ENCODE measurements at places on chromosomes 12 and 14.

DNA sequence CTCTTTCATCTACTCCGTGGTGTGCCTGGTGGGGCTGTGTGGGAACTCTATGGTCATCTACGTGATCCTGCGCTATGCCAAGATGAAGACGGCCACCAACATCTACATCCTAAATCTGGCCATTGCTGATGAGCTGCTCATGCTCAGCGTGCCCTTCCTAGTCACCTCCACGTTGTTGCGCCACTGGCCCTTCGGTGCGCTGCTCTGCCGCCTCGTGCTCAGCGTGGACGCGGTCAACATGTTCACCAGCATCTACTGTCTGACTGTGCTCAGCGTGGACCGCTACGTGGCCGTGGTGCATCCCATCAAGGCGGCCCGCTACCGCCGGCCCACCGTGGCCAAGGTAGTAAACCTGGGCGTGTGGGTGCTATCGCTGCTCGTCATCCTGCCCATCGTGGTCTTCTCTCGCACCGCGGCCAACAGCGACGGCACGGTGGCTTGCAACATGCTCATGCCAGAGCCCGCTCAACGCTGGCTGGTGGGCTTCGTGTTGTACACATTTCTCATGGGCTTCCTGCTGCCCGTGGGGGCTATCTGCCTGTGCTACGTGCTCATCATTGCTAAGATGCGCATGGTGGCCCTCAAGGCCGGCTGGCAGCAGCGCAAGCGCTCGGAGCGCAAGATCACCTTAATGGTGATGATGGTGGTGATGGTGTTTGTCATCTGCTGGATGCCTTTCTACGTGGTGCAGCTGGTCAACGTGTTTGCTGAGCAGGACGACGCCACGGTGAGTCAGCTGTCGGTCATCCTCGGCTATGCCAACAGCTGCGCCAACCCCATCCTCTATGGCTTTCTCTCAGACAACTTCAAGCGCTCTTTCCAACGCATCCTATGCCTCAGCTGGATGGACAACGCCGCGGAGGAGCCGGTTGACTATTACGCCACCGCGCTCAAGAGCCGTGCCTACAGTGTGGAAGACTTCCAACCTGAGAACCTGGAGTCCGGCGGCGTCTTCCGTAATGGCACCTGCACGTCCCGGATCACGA is 2.2 kb downstream of the SSTR1 start:
- DNase-seq, result no peak

GRCh38 chr12:442235-442884 is 17.4 kb upstream of the B4GALNT3 start:
- peak; percentile 51 for DNase-seq

GRCh38 chr12:82803201-82803600 is 116.5 kb downstream of the TMTC2 start:
- no peak for DNase-seq

- no peak for DNase-seq
Measured at GRCh38 chr14:95891742-95892141, 15.1 kb downstream of the TUNAR start.

GRCh38 chr12:113422030-113422885 is at the start of gene SDSL:
TSS of gene SDSL (plus strand) at chr12:113422380. CDS start at chr12:113427983, 5,603 bp downstream.
- DNase-seq, result no peak

DNA sequence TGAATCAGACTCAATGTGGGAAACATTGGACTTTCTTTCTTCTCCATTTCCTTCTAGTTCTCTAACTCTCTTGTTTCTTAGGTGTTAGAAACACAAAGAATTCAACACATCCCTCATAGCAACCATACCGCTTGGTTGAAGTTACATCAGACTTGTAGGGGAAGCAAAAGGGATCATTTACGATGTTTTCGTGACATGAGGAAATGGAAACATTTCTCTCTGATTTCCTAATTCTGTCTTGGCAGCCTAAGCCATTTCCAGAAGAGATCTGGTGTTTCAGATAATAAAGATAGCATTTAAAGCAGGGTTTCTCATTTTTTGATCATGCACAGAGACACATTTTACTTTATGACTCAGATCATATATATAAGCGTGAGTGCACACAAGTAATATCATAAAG is 202.0 kb downstream of the TMEM132C start:
- DNase-seq, result no peak

GRCh38 chr14:99718811-99719192 is 34.7 kb downstream of the CYP46A1 start:
- DNase-seq, result no peak

DNA sequence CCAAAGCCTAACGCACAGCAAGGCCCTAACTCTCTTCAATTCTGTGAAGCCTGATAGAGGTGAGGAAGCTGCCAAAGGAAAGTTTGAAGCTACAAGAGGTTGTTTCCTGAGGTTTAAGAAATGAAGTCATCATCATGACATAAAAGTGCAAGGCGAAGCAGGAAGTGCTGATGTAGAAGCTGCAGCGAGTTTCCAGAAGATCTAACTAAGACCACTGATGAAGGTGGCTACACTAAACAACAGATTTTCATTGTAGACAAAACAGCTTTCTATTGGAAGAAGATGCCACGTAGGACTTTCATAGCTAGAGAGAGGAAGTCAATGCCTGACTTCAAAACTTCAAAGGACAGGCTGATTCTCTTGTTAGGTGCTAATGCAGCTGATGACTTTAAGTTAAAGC is 385.6 kb upstream of the OR4E1 start:
- DNase-seq, result no peak

GRCh38 chr12:10652192-10652591 is 21.7 kb downstream of the STYK1 start:
- no peak for DNase-seq

DNA sequence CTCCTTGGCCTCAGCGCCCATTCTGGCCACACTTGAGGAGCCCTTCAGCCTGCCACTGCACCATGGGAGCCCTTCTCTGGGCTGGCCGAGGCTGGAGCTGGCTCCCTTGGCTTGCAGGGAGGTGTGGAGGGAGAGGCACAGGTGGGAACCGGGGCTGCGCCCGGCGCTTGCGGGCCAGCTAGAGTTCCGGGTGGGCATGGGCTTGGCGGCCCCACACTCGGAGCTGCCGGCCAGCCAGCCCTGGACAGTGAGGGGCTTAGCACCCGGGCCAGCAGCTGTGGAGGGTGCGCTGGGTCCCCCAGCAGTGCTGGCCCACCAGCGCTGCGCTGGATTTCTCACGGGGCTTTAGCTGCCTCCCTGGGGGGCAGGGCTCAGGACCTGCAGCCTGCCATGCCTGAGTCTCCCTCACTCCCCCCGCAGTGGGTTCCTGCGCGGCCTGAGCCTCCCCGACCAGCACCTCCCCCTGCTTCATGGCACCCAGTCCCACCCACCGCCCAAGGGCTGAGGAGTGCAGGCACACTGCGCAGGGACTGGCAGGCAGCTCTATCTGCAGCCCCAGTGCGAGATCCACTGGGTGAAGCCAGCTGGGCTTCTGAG is 28.0 kb downstream of the TMEM117 start:
- DNase-seq, result no peak

- no peak for DNase-seq
Measured at GRCh38 chr12:77163074-77164038, 98.0 kb upstream of the E2F7 start.

GRCh38 chr14:102333390-102333789 is 13.8 kb downstream of the ZNF839 start:
- no peak for DNase-seq

DNA sequence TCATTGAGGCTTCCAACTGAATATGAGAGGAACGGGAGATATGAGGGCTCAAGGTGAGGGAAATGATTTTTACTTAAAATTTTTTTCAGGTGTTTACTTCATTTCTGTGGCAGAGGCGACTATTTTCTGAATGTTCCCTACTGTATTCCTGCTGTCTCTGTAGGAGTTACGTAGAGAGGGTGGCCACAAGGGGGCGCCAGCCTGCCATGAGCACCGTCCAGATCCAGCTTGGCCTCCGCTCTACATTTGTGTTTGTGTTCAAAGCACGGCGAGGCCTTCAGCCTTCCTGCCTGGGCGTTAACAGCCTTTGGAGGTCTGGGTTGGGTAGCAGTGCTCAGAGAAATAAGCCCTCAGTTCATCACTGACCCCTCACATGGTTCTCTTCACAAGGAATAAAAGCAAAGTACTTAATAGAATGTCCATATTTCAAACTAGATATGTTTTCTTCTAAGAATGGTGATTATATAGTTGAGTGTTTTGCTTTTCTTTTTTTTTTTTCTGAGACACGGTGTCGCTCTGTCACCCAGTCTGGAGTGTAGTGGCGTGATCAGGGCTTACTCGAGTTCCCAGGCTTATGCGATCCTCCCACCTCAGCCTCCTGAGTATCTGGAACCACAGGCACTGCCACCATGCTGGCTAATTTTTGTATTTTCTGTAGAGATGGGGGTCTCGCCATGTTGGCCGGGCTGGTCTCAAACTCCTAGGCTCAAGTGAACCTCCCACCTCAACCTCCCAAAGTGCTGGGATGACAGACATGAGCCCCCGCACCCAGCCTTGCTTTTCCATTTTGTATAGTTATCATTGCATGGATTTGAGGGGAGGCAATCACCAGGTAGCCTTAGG is 22.3 kb downstream of the CKB start:
- peak; percentile 85 for DNase-seq

DNA sequence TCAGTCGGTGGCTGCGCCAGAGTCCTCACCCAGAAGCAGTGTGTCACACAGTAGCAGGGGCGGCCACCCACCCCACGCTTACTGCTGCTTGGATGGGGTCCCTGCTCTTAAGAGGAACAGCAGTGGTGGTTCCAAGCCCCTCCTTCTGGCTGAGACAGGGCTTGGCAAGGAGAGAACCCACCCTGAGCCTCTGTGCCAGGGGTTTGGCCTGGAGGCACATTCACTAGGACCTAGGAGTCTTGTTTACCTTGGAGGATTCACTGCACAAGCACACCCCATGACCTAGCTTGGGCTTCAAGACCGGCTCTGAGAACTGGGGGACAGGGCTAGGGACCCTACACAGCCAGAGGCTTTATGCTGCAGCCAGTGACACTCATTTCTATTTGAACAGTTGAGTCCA is 78.6 kb downstream of the NT5DC3 start:
- no peak for DNase-seq

- peak; percentile 90 for DNase-seq
Measured at GRCh38 chr14:35533357-35534207, at the start of gene INSM2. TSS of gene INSM2 (plus strand) at chr14:35534164. CDS start at chr14:35534253, 89 bp downstream.

DNA sequence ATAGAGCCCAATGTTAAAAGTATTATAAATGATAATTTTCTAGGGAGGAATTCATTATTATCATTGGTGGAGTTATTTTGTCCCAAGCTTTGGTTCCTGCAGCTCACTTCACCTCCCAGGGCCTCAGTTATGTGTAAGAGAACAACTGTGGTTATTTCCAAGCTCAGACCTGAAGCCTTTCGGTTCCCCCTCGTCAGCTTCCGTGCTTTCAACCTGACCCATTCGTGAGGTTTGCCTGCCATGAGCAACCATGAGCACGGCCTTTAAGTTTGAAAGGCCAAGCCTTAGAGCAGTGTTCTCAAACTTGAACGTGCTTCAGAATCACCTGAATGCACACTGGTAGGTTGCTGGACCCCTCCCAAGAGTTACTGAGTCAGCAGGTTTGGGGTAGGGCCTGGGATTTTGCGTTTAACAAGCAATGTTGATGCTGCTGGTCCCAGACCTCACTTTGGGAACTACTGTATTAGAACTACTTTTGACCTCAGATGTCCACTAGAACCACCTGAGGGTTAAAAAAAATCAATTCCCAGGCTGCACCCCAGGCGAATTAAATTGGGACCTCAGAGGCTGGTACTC is 133.0 kb upstream of the PRMT8 start:
- DNase-seq, result no peak

DNA sequence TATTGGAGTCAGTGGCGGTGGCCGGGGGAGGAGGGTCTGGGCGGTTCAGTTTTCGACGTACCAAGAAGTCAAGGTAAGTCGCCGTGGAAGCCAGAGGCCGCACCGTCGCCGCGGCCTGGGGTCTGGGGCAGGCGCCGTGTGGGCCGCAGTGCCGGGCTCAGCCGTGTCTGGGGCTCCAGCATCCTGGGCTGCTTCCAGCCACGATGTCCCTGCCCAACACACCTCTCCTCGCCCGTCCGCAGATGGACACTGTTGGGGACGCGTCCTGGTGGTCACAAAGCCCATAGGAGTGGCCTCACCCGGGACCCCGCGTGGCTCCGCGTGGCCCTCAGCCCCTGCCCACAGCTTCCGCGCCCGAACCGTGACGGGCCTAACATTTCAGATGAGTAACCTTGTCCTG is 59.1 kb downstream of the FBRSL1 start:
- DNase-seq, result no peak

GRCh38 chr14:101500061-101500460 is 61.2 kb upstream of the DIO3 start:
- no peak for DNase-seq

GRCh38 chr14:21866479-21866878 is 192.9 kb upstream of the OR4E1 start:
- no peak for DNase-seq

- DNase-seq, result peak; percentile 53
Measured at GRCh38 chr14:77139540-77140358, 1.8 kb downstream of the ZDHHC22 start.

- no peak for DNase-seq
Measured at GRCh38 chr12:4164559-4165558, 108.7 kb upstream of the CCND2 start.

- no peak for DNase-seq
Measured at GRCh38 chr12:68945255-68945654, 12.3 kb upstream of the CPM start.

DNA sequence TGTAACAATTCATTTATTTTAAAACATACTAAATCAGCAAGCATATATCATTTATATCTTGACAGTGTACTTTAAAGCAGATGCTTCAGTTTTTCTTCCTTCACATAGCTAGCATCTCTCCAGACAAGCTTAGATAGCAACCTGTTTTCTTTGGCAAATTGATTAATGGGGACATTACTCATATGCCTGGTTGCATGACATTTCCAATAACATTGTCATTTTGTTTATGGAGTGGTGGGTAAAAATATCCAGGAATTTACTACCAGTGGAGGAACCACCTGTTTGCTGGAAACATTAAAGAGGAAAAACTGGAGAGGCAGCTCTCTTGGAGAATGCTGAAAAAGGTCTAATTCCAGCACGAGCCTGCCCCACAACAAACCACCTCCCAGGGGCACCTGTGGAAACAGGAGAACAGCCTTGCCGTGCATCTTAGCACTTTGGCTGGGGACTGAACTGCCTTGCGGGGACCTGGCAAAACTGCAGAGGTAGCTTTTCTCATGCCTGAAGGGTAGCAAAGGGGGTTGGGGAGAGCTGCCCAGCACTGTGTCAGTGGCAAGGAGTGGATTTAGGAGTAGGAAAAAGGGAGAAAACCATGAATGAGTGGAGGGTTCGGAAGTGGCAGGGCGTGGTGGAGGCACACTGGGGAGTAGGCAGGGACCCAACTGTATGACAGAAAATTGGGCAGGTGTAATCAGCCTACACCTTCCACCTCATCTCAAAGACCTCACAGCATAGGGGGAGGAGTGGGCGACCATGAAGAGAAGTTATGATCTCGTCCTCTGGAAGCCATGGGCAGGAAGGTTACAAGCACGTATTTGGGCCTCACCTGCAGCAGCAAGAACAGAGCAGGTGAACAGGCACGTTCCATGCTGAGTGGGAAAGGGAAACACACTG is 11.7 kb upstream of the CREBL2 start:
- DNase-seq, result no peak

GRCh38 chr14:77864085-77864484 is 64.2 kb downstream of the ADCK1 start:
- no peak for DNase-seq

DNA sequence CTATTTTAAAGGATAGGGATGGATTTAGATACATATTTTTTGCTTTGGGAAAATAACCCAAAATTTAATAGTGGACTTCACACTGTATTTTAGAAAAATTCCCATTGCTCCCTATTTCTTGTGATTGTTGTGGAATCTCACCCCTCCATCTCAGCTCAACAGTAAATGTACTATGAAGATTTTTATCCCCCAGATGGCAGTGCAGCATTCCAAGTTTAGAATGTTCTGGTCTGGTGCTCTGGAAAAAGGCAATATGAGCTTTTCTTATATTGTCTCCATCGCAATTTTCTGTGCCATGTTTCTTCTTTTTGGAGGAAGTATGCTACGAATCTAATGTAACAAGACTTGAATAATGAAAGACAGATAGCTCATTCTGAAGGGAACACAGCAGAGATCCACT is 471.7 kb upstream of the SYT1 start:
- DNase-seq, result no peak

All from NCI-H1105 (cell line).